Myometrial cell (primary cell): ENCODE measurements at places on chromosomes 2 and 18. TPM values are rescaled to one million over a fixed set of nuclear protein-coding genes. Genes with fewer than 3 reads are reported as not detected.

PROC gene
- total RNA-seq: not detected in 2 replicates

ADNP2 gene
- total RNA-seq: 11.5 and 16.7 TPM in 2 replicates

CACNB4 gene
- total RNA-seq: not detected in 2 replicates

FOXD4L1 gene
- total RNA-seq: not detected in 2 replicates

ERICH2 gene
- not detected in 2 replicates for total RNA-seq
